Activated naive CD8-positive, alpha-beta T cell treated with anti-CD3 and anti-CD28 coated beads, Interleukin-2, amount 10 ng/mL, durations not matched to agents 7 days and 5 days (primary cell): ENCODE measurements at places on chromosomes 13 and 19. TPM values are rescaled to one million over a fixed set of nuclear protein-coding genes. Genes with fewer than 3 reads are reported as not detected.

DNA sequence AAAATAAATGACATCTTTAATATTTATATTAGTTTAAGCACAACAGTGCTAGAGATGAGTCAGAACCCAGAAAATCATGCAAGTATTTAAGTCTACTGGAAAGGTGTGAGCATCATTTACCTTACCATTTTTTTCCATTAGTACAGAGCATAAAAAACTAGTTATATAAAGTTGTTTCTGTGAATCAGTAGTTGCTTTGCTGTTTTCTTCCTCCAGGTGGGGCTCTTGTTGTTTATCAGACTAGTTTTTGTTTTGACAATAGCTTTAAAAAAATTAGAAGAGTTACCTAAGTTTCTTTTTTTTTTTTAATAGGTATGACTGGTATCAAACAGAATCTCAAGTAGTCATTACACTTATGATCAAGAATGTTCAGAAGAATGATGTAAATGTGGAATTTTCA, 12.7 kb downstream of the SUGT1 start:
- no peak overlapping the region for H3K27ac ChIP-seq
- H3K27me3 ChIP-seq: no peaks in the 10 kb centered on the region
- H3K36me3 ChIP-seq: peaks cover 12% of the 10 kb centered on the region

DNA sequence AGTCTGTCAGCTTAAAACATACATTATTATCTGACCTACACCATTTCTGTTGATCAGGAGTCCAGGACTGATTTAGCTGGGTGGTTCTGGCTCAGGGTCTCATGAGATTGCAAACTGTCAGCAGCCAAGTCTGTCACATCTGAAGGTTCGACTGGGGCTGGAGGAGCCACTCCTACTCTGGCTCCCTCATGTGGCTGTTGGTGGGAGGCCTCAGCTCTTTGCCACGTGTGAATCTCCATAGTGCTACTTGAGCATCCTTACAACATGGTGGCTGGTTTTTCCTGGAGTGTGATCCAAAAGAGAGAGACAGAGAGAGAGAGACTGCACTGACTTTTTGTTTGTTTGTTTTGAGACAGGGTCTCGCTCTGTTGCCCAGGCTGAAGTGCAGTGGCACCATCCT, 63.6 kb upstream of the NFIC start:
- no peaks in the 10 kb centered on the region for H3K27me3 ChIP-seq
- no peak for DNase-seq
- no peak overlapping the region for H3K27ac ChIP-seq
- H3K4me1 ChIP-seq: no peaks in the 10 kb centered on the region
- no peak overlapping the region for H3K4me3 ChIP-seq
- no peaks in the 10 kb centered on the region for H3K36me3 ChIP-seq

CEACAM1 gene
- 34.2 TPM for total RNA-seq

ZNF581 gene
- 31.7 TPM for total RNA-seq

GRIN2D gene
- total RNA-seq: 0.14 TPM

DNA sequence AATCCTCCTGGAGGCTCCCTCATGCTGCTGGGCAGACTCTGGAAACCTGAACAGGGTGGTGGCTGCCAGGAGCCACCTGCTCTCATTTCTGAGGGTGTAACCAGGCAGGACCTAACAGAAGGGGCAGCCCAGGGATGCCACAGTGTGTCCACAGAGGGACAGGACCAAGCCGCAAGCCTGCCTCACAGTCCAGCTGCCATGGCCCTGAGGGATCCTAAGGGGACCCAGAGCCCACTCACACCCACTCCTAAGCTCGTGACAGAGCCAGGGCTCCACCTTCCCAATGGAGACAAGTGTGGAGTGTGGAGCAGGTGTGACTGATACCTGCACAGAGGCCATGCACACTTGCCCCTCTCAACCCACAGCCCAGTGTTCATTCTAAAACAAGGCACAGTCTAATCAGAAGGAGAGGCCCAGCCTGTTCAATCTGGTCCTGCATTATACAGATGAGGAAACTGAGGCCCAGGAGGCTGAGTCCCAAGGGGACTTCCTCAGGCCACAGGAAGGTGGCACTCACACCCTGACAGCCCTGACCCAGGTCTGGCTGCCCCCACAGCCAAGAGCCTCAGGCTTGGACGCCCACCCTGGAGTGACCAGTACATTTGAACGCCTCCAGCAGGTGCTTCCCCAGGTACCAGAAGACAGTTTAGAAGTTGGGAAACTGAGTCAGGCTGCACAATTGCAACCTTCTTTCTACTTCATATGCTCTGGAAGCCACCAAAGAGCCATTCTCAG, 220.1 kb downstream of the TUBA3C start:
- peaks cover 5% of the 10 kb centered on the region for H3K36me3 ChIP-seq
- no peak overlapping the region for H3K27ac ChIP-seq
- H3K4me3 ChIP-seq: no peak overlapping the region
- no peak for DNase-seq
- H3K27me3 ChIP-seq: no peaks in the 10 kb centered on the region

DNA sequence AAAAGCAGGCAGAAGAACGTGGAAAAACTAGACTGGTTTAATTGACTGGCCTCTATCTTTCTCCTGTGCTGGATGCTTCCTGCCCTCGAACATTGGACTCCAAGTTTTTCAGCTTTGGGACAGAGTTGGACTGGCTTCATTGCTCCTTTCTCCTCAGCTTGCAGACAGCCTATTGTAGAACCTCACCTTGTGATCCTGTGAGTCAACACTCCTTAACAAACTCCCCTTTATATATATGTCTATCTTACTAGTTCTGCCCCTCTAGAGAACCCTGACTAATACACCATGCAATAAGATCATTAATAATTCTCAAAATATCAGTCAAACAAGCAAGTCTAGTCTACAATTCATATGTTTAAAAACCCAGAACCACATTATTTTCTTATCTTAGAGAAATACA, 662.4 kb downstream of the TBC1D4 start:
- no peak overlapping the region for H3K4me3 ChIP-seq
- H3K36me3 ChIP-seq: no peaks in the 10 kb centered on the region
- no peaks in the 10 kb centered on the region for H3K4me1 ChIP-seq
- no peak for DNase-seq

SIGLEC14 gene
- total RNA-seq: 0.57 TPM

- peaks cover 24% of the 10 kb centered on the region for H3K4me1 ChIP-seq
- H3K27me3 ChIP-seq: no peaks in the 10 kb centered on the region
- H3K36me3 ChIP-seq: no peaks in the 10 kb centered on the region
- no peak overlapping the region for H3K27ac ChIP-seq
Observed at GRCh38 chr19:18489627-18490184, 32.2 kb downstream of the ELL start.

- peaks cover 17% of the 10 kb centered on the region for H3K4me1 ChIP-seq
- peak overlapping the region; percentile 7 for H3K27ac ChIP-seq
- no peak for DNase-seq
- H3K4me3 ChIP-seq: no peak overlapping the region
- peaks cover 5% of the 10 kb centered on the region for H3K36me3 ChIP-seq
Observed at GRCh38 chr13:46340631-46341111, 46.4 kb downstream of the RUBCNL start.

AZU1 gene
- not detected for total RNA-seq

FZR1 gene
- 83.6 TPM for total RNA-seq

GRCh38 chr13:110894086-110894485, 20.8 kb downstream of the ANKRD10 start:
- H3K4me1 ChIP-seq: peaks cover 3% of the 10 kb centered on the region
- no peaks in the 10 kb centered on the region for H3K27me3 ChIP-seq
- no peak for DNase-seq
- H3K4me3 ChIP-seq: no peak overlapping the region
- peaks cover 15% of the 10 kb centered on the region for H3K36me3 ChIP-seq

- H3K27ac ChIP-seq: no peak overlapping the region
- H3K4me1 ChIP-seq: no peaks in the 10 kb centered on the region
- no peak overlapping the region for H3K4me3 ChIP-seq
- DNase-seq: no peak
- H3K36me3 ChIP-seq: peaks cover 11% of the 10 kb centered on the region
- H3K27me3 ChIP-seq: no peaks in the 10 kb centered on the region
Observed at GRCh38 chr13:113468029-113468428, 14.7 kb upstream of the ADPRHL1 start.
